Neural cell (in vitro differentiated cells): ENCODE measurements at places on chromosomes 16 and 17. TPM values are rescaled to one million over a fixed set of nuclear protein-coding genes. Genes with fewer than 3 reads are reported as not detected.

ASGR1 gene
- polyA plus RNA-seq, result 75.6 and 80.2 TPM in 2 replicates

CCL16 gene
- not detected in 2 replicates for polyA plus RNA-seq

CMTM2 gene
- polyA plus RNA-seq, result 0.25 TPM in 1 of 2 replicates, not detected in the other

PPP1R27 gene
- polyA plus RNA-seq, result not detected in 2 replicates

HSD17B2 gene
- polyA plus RNA-seq, result not detected in 2 replicates

DOC2A gene
- 7.3 and 8.5 TPM in 2 replicates for polyA plus RNA-seq

RPL19 gene
- 1,422 and 1,623 TPM in 2 replicates for polyA plus RNA-seq

KCNJ2 gene
- polyA plus RNA-seq, result 1.5 and 2.3 TPM in 2 replicates

MYOCD gene
- not detected in 2 replicates for polyA plus RNA-seq

SPATA22 gene
- polyA plus RNA-seq, result not detected in 2 replicates

DNAH9 gene
- polyA plus RNA-seq, result 1.5 and 2.0 TPM in 2 replicates

CDT1 gene
- 1.0 and 5.2 TPM in 2 replicates for polyA plus RNA-seq

CDK5RAP3 gene
- polyA plus RNA-seq, result 343 and 358 TPM in 2 replicates

TMEM170A gene
- 32.2 and 35.9 TPM in 2 replicates for polyA plus RNA-seq

CDRT4 gene
- polyA plus RNA-seq, result 22.5 and 26.9 TPM in 2 replicates

ATP2C2 gene
- not detected in 2 replicates for polyA plus RNA-seq
